Muscle of arm (tissue), 14 donors: ENCODE measurements at places on chromosomes 2 and 18. TPM values are rescaled to one million over a fixed set of nuclear protein-coding genes. Genes with fewer than 3 reads are reported as not detected.

Gene POTEJ
- polyA plus RNA-seq = not detected

Gene NT5DC4
- not detected for polyA plus RNA-seq

Gene SERPINB4
- polyA plus RNA-seq = not detected

Gene AFF3
- 3.7 TPM for polyA plus RNA-seq

DNA sequence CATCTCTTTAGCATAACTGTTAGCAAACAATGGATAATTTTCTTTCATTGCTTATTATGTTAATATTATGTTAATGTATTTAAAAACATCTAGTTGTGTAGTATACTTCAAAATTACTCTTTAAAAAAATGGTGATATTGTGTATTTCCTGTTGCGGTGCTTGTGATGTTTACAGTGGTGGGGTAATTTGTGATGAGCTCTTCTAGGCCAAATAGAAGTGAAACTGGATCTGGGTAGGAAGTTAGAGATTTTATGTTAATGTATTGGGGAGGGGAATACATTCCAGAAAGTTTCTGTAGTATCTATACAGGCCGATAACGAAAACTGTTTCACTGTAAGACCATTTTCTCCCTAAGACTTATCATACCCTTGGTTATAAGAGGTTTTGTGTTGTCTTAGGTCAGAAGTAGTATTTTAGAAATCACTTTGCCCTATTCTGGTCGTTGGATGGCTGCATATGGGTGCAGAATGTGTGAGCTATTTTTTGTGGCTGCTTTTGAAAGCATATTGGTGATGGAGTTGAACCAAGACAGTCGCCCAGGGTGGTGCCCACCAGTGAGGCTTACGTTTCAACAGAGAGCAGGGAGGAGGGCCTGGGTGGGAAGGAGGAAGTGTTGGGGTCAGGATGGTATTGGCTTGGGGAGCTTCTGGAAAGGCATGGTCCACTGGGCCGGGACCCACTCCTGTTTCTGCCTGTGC is 5.8 kb downstream of the TSHZ1 start:
- no peak for DNase-seq

DNA sequence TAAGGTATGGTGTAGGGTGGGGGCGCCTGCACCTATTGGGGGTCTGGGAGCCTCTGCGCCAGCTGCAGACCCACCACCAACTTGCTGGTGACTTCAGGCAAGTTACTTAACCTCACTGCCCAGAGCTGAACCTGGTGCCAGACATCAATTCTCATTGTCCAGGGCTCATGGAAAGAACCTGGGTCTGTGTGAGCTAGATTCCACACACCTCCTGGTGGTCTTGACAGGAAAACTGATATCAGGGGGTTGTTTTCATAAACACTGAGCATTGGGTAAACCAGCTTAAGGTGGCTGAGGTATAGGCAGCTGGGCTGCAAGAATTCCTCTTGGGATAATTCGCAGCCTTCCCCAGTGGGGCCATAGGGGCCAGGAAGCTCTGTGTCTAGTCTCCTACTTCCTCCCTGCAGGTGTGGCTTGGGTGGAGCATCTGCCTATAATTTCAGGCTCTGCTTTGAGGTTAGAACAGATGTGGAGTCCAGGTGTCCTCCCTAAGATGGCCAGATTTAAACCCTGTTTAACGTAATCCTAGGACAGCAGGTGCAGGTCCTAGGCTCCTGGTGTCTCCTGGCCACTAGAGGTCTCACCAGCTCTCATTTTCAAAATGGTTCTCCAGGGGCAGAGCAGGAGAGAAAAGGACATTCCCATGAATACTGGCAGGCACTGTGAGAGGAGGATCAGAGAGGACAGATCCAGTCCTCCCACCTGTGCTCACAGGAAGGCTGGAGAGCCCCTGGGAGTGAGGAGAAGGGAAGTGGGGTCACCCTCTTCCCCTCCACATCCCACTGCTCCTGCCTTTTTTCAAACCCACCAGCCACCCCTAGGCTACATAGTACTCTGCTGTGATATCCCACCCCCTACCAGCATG is 100.4 kb upstream of the SMAD2 start:
- peak; percentile 75 for DNase-seq

- DNase-seq = no peak
Observed at GRCh38 chr2:241760301-241760771, 16.3 kb upstream of the GAL3ST2 start.

GRCh38 chr2:160213511-160213910 is 13.4 kb upstream of the ITGB6 start:
- DNase-seq = no peak

DNA sequence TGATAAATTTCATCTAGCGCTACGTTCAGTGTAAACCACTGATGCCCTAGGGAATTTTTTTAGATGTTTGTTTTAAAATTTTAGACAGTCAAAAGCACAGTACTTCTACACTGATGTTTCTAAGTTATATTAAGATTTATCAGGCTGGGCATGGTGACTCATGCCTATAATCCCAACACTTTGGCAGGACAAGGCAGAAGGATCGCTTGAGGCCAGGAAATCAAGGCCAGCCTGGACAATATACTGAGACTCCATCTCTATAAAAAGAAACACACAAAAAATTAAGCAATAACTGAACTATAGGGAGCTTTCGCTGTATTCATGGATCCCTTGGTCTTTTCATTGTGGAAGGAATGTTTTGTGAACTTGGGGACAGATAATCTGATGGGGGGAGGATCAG is 50.6 kb upstream of the MAPRE2 start:
- no peak for DNase-seq

DNA sequence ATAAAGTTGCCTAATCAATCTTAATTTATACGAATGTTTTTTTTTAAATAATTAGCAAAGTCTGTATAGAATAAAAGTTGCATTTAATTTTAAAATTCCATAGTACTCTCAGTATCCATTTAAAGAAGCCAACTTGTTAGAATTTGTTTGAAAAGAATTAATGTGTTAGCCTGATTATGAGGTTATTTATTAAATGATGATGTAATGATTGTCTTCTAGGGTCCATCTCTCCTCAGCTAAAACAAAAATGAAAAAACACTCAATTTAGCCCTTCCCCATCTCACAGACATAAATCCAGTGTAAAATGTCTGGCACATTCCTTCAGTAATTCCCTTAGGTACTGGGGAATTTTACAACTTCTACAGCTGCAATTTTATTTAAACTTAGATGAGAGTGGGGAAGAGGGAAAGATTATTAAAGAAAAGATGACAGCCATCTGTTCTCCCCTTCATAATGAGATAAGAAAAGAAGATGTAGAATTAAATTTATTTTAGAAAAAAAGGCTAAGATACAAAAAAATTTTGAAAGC is 68.6 kb downstream of the BARD1 start:
- peak; percentile 31 for DNase-seq
